ENCODE measurements at places on chromosomes 5 and 9.

GRCh38 chr5:120605325-120606079 lies 141.4 kb downstream of the PRR16 start:
- no peak for DNase-seq

- no peak for DNase-seq
Observed at GRCh38 chr9:111730937-111731567, 63.7 kb downstream of the SHOC1 start.

DNA sequence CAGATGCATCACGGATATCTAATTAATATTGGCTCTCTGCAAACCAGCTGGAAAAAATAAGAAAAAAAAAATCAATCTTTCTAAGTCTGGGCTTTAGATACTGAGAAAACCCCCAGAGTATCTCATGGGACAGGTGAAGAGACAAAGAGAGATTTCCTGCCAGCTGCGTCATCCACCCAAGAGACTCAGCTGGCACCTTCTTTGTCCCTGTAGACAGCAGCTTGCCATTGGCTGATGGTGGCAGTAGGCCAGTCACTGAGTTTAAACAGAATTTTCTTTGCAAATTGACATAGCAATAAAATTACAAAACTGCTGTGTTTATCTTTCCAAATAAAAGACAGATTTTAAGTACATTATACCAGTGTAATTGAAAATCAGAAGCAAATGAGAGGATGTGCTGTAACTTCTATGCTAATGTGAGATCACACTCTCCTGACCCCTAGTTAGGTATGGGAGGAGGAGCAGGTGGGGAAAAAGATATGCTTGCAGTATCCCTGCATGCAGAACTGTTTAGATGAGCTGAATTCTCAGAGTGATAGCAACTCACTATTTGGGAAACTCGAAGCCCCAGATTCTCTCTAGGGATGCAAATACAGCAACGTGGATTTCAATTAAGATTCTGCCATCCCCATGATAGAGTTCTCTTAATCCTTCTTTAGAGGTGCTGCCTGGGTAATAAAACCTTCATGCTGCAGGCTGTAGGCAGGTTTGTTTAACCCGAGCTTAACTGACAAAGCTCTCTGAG lies 72.2 kb downstream of the NMUR2 start:
- DNase-seq, result no peak

GRCh38 chr5:84286662-84287061 lies 98.0 kb downstream of the EDIL3 start:
- no peak for DNase-seq

GRCh38 chr5:1140171-1140817 lies 28.4 kb upstream of the SLC12A7 start:
- DNase-seq, result peak; percentile 77

DNA sequence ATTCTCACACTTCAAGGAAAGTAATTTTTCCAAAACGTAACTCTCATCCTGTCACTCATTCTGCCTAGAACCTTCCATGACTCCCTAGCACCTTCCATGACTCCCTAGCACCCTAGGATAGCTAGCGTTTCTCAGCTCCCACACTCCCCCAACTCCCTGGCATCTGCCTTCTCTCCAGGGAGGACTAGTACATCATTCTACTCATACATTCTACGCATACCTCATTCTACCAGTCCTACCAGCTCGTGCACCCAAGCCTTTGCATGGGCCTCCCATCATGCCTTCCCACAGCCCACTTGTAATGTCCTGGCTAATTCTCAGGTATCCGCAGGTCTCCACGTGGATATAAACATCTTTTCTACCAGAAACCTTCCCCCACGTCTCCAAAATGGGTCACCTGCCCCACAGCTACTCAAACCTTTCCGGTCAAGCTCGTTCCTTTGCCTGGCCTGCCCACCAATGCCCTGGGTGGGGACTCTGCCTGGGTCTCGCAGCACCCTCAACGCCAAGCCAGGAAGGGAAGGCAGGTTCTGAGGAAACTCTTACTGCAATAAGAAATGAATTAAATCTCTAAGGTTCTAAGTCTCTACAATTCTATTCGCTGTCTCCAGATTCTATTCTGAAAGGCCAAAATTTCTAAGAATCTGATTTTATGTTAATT lies 930 bp downstream of the ANKS6 start:
- DNase-seq, result no peak

DNA sequence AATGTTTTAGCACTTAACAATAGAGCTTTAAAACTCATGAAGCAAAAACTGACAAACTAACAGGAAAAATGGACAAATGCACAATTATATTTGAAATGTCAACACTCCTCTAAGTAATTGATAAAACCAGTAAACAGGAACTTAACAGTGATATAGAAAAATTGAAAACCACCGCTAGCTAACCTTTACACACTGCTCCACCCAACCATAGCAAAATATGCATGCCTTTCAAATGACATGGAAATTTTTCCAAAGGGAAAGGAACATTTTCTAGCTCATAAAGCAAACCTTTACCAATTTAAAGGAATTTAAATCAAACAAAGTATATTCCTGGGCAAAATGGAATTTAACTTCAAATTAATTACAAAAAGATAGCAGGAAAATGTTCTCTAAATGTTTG lies 109.2 kb downstream of the ADAMTS19 start:
- no peak for DNase-seq

DNA sequence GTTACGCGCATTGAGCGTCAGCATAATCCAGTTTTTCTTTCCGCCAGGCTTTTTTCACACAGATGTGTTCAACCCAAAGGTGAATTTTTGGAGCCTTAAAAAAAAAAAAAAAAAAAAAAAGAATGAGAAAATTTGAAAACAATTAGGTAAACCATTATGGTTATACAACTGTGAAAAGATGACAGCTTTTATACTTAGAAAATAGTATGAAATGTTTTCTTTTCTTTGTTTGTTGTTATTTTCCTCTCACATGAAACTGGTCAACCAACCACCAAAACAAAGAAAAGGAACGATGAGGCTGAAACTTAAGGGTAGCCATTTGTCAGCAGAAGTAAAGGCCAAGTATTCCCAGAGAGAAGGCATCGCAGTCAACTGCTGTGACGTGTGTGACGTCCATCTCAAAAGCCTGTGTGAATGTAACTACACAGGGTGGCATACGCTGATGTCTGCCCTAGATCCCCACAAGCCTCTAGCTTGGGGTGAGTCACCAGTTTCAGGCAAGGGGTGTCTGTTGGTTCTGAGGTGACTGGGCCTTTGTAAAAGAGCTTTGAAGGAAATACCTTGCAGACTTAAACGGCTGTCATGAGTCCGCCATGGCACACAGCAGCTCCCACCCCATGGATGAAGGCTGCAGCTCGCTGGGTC lies 182.9 kb downstream of the AOPEP start:
- DNase-seq, result no peak

- peak; percentile 79 for DNase-seq
Observed at GRCh38 chr9:122810306-122810946, 10.5 kb downstream of the OR1K1 start.

DNA sequence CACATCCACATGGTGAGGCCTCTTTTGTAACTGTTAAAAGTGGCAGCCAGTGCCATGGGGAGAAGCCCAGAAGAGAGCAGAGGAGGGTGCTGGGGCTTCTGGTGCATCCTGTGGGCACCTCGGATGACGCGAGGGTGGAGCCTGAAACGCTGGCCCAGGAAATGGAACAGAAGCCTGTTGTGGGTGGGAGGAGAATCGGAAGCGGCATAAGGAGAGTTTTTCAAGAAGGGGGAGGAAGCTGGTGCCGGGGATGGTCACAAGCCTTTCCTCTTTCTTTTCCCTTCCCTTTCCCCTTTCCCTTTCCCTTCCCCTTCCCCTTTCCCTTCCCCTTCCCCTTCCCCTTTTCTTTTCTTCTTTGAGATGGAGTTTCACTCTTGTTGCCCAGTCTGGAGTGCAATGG lies 12.9 kb downstream of the ANKRD33B start:
- no peak for DNase-seq

Measured in liver (tissue), 10 donors.